ENCODE measurements at places on chromosomes 13 and 19.

DNA sequence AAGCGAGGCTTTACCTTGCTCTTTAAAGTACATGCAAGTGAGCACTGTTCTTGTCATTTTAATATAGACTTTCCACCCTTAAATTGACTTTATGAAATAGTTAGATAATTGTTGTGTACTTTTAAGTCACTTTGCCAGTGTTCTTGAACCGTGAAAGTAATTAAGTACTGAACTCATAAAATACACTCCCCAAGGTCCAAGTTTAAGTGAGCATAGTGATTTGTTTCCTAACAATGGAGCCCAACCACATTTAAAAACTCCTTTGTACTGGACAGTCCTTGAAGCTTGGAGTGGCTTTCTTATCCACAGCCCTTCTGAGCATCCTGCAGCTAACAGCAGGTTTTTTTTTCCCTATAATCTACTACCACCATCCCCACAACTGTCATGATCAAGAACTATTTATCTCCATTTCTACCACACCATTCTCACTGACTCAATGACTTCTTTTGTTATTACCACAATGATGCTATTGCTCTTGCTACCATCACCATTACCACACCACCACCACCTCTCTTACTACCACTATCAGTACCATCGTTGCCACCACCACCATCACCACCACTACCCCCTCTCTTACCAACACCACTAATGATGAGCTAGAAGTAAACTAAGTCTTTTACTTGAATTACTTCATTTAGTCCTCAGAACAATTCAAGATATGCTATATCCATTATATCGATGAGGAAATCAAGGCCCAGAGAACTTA is 452.6 kb downstream of the DIAPH3 start:
- no peak for DNase-seq

GRCh38 chr13:25001476-25002206 is 94.3 kb upstream of the PABPC3 start:
- DNase-seq: no peak

GRCh38 chr19:56765137-56765536 is 75.4 kb downstream of the PEG3 start:
- no peak for DNase-seq

GRCh38 chr19:39163621-39164020 is 33.1 kb upstream of the NCCRP1 start:
- DNase-seq: no peak

DNA sequence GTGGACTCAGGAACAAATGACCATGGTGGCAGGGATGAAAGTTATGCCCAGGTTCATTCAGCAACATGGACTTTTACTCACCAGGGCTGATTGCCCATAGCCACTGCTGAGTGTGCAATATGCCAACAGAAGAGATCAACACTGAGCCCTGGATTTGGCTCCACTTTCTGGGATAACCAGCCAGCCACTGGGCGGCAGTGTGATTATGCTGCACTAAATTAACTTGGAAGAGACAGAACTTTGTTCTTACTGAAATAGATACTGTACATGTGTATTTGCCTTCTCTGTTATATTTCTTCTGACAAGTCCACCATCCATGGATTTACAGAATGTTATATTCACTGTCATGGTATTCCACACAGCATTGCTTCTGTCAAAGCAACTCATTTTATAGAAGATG is 257.4 kb downstream of the TDRD3 start:
- no peak for DNase-seq

DNA sequence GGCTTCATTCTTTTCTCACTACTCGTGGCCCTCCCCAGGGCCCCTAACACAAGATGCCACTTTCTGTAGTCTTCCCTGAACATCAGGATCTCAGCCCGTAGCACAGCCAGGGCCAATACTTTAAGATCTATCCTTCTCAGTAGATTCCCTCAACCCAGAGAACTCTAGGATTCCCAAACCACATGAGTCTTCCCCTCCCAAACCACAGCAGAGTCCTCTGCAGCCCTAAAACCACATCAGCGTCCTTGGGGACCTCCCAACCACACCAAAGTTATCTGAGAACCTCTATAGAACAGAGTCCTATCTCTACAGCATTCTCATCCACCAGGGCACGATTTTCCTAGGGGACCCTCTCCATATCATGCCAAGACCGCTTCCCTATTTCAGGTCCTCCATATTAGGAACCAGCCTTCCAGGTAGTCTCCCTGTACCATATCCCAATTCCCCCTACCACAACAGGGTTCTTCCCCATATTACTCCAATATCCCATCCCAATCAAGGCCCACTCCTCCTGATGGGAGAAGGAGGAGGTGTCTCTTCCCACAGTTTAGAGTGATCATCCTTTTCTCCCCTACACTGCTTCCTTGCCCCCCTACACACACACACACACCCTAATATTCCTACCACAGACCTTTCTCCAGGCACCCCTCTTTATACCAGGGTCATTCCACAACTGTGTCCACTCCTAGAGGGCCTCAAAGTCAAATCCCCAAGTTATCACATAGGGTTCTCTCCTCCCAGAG is 1.4 kb downstream of the DYRK1B start:
- DNase-seq: no peak

DNA sequence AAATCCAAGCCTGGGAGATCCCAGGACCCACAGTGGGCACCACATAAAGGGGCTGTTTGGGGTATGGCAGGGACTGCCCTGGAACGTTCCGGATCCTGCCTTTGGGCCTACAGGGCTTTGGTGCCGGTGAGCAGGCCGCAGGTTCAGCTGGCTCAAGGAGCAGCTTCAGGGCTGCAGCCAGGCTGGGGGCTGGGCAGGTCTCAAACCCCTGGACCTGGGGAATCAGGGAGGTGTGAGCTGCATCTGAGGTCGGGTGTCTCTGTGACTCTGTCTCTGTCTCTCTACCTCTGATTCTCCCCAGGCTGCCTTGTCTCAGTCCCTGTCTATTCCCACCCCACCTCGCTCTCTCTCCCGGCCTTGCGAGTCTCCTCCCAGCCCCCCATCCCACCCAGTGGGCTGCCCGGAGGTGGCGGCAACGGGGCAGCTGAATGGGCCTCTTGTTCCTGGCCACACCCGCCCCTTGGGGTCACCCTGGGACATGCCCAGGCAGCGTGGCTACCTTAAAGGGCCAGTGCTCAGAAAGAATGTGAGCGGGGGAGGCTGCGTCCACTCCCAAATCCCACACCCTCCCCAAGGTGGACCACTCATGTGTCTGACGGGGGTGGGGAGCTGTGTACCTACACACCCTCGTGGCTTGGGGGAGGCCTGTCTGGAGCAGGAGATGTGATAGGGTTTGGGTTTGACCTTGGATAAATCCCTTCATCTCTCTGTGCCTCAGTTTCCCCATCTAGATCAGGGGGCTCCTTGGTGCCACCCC is 31.1 kb downstream of the NFIC start:
- no peak for DNase-seq

- no peak for DNase-seq
These were observed at the start of gene MYO1F for GRCh38 chr19:8577247-8577646. TSS of gene MYO1F (minus strand) at chr19:8577442. CDS start at chr19:8577309, 133 bp downstream.

DNA sequence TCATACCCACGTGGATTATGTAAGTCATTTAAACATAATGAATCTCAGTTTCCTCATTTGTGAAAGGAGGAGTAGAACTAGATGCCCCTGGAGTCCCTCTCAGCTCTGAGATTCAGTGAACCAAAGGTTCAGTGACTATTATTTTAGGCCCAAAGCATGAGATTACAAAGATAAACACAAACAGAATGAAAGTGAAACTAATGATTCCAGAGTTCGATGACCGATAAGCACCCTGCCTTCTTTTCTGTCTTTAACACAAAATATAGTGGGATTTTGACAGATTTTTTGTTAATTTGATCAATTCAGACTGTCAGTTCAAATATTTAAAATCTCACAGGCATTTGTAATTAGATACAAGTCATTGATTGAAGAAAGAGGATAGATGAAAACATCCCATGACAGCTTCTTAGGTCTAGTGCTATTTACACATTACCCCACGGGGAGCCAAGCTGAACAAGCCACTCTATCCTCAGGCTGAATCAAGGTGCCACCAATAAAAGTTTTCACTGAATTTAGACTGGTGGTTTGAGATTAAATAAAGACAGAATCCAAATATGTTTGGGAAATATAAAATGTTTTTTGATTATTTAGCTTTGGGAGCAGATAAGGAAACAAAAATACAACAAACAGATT is 64.6 kb upstream of the RAP2A start:
- DNase-seq: no peak

DNA sequence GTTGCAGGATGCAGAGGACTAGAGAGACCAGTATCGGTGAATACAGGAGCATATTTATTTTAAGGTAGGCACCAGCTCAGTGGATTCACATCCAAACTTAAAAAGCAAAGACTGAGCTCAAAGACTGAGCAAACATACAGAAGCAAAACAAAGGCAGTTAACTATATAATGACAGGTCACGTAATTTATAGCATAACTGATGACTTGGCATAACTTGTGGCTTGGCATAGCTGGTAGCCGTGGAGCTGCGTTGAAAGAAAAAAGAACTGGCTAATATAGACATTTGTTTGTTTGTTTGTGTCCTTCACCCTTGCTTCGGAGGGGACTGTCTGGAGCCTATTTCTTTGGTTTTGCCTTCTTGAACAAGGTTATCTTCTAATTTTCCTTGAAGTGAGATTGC is 33.7 kb downstream of the ZNF493 start:
- DNase-seq: no peak

GRCh38 chr13:42592915-42593900 is 19.3 kb downstream of the TNFSF11 start:
- no peak for DNase-seq

- no peak for DNase-seq
These were observed 71.2 kb downstream of the FGF9 start for GRCh38 chr13:21742096-21742495.

DNA sequence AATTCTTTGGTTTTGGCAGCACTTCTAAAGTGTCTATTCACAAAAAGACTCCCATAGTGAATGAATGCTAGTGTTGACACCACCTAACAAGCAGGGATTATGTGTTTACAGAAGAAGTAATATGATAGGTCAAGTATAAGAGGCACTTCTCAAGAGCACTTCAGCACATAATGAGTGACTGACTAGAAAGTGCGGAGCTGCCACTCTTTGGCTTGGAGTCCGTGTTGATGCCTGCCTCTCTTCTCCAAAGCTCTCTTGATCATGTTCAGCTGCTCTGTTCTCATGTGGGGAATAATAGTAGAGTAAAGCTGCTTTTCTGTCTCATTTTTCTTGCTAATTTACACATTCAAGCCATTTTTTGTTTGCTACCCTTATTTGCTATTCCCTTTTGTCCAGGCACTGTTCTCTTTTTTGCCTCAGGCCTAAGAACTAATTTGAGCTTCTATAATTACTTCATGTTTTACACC is 22.7 kb upstream of the MAB21L1 start:
- no peak for DNase-seq

GRCh38 chr13:112442483-112443090 is 66.4 kb downstream of the SPACA7 start:
- no peak for DNase-seq

- DNase-seq: peak; percentile 26
These were observed 34.4 kb upstream of the MIR17HG start for GRCh38 chr13:91313103-91313502.

- DNase-seq: no peak
These were observed 16.3 kb downstream of the DOCK9 start for GRCh38 chr13:98961503-98962105.

DNA sequence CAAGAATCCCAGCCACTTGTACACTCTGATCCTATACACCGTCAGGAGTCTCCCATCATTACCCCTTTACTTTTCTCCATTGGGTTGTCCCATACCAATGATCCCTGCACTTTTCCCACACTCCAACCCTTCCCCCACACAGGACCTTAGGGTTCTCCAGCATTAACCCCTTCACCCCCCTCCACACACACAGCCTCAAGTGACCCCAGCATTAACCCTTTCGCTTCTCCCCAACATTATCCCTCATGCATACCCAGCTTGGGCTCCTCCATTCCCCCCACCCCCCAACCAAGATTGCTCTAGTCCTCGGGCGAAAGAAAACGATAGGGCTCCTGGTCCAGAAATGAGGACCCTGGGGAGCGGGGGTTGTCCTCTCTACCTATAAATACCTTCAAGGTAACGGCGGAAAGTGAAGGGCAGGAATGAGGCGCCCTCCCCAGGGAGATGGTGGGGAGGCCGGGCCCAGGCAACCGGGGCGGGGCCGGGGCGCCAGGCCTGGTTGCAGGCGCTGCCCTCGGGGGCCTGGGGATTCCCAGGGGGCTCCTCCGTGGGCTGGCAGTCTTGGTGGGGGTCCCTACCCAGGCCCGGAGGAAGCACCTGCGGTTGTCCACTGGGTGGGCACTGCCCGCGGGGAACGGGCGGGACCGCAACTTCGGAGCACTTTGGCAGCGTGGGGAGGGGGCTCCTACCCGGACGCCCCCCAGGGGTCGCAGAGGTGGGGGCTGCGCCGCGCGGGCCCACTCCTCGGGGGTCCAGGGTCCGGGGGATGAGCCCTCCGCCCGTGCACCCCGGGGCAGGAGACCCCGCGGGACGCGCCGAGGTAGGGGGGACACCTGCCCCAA is 757 bp downstream of the WIZ start:
- DNase-seq: peak; percentile 28

DNA sequence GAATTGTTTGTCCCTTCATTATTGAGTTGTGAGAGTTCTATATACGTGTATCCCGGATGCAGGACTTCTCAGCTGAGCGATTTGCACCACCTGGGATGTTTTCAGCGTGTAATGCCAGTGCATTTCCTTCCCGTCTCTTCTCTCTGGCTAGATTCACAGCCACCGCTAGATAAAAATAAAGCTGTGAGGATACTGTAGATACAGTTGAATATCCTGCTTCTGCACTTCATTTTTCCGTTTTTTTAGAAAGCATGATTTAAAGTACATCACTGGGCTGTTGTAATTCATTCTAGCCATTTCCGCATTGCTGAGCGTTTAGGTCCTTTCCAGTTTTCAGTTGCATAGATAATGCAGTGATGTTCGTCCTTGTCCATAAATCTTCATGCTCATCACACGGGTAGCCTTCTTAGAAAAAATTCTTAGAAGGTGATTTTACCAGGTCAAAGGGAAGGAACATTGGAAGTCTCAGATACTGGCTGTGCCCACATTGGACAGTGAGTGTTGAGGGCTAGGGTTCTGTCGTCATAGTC is 14.7 kb downstream of the PPP1R37 start:
- DNase-seq: no peak

GRCh38 chr19:33063356-33063752 is 1.3 kb downstream of the RHPN2 start:
- no peak for DNase-seq

GRCh38 chr19:35509018-35509652 is 4.3 kb downstream of the DMKN start:
- peak; percentile 20 for DNase-seq

- peak; percentile 97 for DNase-seq
These were observed 5.1 kb downstream of the BBC3 start for GRCh38 chr19:47225746-47226425.

DNA sequence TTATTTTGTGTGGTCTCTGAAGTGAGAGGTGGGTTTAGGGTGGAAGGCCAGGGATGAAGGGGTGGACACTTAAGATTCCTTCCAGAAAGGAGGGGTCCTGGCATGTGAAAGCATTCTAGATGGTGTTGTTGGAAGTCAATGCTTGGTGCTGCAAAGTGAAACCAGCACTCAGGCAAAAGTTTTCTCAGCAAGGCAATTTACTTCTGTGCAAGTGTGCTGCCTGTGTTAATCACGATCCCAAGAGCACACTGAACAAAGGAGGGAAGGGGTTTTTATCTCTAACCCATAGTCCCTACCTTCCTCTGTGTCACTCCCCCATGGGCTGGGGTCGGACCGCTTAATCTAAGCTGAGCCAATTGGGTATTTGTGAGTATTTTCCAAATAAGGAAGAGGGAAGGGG is 1.3 kb downstream of the ZNF134 start:
- no peak for DNase-seq

- DNase-seq: no peak
These were observed 1.4 kb upstream of the RBM26 start for GRCh38 chr13:79407349-79407979.

Data from stimulated activated naive CD8-positive, alpha-beta T cell treated with anti-CD3 and anti-CD28 coated beads, Interleukin-15, amount 100 ng/mL, for 72 hours (primary cell).